Suprapubic skin (tissue), 4 donors: ENCODE measurements at places on chromosomes 4 and X.

DNA sequence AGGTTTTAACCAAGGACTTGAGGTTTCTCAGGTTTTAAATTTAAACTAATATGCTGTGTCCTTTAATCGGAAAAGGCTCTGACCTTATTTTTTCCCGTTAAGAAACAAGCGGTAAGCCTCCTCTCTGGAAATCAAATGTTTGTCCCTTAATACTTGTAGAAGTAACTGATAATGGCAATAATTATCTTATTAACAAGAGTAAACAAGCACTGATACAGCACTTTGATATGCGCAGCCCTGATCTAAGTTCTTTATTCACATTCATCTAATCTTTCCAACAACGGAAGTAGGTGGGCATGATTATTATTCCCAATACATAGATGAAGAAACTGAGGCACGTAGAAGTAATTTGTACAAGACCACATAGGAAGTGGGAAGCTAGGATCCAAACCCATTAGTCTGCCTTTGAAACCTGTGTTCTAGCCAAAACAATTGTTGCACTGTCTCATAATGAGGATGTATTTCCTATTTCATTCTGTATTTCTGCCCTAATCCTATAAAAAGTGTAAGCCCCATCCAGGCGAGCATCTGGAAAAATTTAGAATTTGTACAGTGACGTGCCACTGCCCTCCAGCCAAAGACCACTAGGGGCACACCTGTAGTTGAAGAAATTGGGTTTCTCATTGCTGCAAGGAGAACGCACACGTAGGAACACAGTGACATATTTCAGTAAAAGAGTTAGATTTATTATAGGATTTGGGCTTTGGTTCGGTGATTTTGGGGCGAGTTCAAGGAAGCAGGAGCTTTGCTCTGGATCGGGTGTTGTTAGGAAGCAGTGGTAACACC, 606 bp downstream of the CXorf58 start:
- DNase-seq = no peak

DNA sequence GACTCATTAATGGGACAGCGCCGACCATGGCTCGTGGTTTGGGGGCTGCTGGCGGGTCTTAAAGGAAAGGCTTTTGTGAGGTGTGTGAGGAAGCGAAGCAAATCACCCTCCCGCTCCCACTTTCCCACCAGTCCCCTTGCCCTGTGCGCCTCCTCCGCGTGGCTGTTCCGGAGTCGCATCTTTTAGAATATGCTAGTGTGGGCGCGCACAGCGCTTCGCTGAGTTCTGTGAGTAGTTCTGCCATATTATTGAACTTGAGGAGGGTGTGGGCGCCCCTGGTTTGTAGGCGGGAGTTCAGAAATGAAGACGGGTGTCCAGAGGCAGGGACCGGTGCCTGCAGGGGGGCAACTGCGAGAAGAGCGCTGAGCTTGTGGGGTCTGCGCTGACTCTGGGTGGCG, 49.1 kb downstream of the ZNF141 start:
- DNase-seq = no peak

GRCh38 chr4:89752932-89753598, 83.9 kb downstream of the SNCA start:
- DNase-seq = no peak

GRCh38 chr4:98643755-98644154, 14.7 kb downstream of the TSPAN5 start:
- no peak for DNase-seq

DNA sequence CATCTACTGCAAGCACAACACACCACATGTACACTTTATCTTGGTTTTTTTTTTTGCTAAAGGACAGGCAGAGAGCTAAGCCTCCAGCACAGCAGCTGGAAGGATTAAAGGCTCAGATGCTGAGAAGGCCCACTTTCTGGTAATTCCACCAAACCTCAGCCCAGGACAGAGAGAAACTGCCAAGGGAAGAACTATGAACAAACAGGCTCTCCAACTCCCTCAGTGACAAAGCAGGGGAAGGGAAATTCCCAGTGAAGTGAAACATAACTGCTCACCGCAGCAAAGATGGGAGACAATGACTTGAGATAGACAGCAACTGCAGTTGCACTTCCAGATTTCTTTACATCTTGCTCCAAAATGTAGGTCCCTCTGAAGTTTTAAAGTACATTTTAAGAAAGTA, 4.8 kb downstream of the PROM1 start:
- no peak for DNase-seq

DNA sequence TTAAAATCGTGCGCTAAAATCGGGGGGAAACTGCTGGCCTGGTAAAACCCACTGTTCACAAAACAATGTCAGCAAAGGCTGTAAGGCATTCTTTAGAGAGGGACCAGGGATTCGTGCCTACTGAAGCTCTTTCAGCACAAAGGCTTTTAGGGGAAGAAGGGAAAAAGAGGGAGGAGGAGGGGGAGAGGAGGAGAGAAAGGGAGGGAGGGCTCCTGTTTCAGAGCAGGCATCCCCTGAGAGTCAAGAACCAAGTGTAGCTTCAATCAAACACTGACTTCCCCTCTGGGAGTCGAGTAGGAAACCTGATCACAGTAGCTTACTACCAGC, 9.5 kb downstream of the BCOR start:
- no peak for DNase-seq
